ENCODE measurements at places on chromosomes 11 and 22.

DNA sequence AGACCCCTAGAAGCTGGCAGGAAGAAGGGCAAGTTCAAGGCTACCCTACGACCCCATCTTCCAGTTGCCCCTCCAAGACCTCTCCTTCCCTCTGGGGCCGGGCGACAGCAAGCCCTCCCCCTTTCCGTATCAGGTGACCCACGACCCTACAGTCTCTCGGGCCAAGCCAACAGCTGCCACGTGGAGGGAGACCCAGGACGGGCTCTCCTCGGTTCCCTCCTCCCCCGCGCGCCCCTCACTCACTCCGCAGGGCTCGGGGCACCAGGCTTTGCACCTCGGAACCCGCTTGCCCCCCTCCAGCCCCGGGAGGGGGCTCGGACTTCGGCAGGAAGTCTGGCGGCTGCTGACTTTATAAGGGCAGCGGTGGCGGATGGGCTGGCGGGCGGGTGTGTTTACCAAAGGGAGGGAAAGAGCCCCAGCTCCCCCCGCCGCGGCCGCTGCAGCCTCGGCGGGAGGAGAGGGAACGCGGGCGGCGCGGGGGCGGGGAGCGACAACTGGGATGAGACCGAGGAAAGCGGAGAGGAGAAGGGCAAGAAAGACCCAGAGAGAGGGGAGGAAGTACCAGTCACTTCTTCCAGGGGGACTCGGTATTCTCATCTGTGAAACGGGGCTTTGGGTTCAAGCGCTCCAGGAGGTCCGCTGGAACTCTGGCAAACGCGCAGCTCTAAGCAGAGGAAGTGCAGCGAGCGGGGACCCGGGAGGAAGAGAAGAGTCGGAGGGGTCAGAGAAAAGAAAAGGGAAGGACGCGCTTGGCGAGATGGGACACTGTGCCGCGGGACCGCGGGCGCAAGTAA, 767 bp downstream of the SLC43A1 start:
- no peak for DNase-seq

GRCh38 chr22:20401376-20402014, 7.5 kb downstream of the ZNF74 start:
- no peak for DNase-seq

DNA sequence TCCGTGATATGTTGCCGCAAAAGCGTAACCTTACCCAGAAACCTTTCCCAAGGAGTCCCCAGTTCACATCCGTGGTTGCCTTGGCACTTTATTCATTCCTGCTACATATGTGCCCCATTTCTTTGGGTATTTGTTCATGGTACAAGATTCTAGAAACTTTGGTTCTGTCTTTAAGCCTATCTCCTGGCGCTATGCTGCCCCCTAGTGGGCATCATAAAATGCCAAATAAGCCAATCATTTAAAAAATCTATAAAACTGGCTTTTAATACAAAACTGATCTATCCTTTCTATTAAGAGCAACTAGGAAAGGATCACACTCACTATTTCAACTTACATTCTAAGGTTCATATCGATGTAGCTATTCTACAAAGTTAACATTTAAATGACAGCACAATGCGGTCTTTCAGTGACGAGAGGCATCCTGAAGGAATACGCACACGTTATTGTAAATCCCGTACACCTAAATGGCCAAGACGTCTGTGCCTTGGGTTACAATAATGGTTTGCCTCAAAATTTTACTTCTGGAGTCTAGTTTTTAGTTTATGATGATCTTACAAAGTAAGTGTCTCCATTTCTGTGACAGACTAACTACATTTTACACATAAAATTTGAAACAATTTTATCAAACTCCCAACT, 16.2 kb downstream of the PIWIL3 start:
- DNase-seq: no peak

DNA sequence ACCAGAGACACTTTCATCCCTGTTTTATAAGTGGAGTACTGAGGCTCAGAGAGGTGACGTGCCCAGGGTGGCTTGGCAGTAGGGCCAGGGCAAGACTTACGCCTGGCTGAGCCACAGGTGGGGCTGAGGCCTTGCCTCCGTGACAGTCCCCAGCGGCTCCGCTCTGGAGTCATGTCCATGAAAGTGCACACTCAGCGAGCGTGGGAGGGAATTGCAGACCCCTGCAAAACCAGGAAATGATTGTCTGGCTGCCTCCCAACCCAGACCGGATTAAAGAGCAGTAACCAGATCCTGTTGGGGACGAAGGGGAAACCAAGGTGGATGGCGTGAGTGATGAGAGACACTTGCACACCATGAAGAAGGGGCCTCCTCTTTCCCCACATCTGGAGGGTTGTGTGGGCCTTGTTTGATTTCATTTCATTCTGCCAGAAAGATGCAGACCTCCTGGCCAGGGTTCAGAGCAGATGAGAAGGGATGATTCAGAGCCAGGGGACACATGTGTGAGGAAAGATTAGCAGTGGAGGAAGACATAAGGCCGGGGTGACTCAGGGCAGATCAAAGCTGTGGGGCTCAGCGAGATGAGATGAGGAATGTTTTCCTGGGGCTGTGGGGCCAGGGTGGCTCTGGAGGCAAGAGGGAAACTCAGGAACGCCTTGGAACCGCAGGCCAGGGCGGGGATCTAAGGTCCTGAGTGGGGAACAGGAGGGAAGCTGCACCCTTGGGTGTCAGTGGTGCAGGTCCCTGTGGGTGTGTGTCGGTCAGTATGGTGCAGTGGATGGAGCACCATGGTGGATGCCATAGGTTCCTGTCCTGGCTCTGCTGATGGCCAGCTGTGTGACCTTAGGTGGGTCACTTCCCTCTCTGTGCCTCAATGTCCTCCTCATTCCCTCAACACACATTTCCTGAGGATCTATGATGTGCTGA, 29.9 kb upstream of the LRRC32 start:
- DNase-seq: no peak

GRCh38 chr22:28992565-28993356, 68.9 kb downstream of the C22orf31 start:
- DNase-seq: no peak

DNA sequence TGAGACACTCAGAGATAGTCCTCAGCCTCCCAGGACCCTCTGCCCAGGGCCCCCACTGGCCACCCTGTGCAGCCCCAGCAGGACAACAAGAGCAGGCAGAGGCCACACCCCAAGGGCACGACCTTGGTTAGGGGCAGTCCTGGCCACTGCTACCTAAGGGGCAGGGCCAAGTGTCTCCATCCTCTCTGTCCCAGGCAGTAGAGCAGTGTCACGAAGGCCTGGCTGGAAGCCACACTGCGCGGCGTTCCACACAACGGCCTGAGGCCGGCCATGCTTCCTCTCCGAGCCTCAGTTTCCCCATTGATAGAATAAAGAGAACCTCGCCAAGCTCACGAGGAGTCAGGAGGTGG, 1074.3 kb downstream of the BRD1 start:
- DNase-seq: no peak

DNA sequence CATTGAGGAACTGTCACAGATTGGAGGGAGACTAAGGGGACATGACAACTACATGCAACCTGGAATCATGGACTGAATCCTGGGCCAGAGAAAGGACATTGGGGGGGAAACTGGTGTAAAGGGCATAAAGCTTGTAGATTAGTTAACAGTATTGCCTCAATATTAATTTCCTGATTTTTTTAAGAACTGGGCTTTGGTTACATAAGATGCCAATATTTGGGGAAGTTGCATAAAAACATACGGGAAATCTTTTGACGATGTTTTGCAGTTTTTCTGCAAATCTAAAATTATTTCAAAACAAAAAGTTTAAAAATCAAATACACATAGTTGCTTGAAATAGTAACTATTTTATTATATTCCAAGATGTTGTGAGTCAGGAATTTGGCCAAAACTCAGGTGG, 2.9 kb upstream of the FOLR3 start:
- DNase-seq: peak; percentile 5

- peak; percentile 97 for DNase-seq
Measured at GRCh38 chr22:37696657-37697537, at the start of gene TRIOBP. TSS of gene TRIOBP (plus strand) at chr22:37697048. CDS start at chr22:37701366, 4,318 bp downstream.

DNA sequence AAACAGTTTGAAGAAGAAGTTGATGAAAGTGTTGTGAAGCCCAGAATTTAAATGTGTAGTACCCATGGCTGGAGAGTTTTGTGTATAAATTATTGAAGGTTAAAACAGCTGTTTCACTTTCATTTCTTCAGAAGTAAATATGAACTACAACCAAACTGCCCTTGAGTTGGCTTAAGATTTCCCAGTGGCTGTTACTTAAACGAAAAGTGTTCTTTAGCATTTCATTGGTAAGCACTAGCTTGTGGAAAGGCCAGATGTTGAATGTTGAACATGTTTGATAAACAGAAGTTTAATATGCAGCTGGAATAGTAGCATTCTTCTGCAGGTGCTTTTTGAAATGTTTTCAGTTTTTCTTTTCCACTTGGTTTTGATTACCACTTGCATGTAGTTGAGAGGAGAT, 83.2 kb upstream of the TNRC6B start:
- no peak for DNase-seq

DNA sequence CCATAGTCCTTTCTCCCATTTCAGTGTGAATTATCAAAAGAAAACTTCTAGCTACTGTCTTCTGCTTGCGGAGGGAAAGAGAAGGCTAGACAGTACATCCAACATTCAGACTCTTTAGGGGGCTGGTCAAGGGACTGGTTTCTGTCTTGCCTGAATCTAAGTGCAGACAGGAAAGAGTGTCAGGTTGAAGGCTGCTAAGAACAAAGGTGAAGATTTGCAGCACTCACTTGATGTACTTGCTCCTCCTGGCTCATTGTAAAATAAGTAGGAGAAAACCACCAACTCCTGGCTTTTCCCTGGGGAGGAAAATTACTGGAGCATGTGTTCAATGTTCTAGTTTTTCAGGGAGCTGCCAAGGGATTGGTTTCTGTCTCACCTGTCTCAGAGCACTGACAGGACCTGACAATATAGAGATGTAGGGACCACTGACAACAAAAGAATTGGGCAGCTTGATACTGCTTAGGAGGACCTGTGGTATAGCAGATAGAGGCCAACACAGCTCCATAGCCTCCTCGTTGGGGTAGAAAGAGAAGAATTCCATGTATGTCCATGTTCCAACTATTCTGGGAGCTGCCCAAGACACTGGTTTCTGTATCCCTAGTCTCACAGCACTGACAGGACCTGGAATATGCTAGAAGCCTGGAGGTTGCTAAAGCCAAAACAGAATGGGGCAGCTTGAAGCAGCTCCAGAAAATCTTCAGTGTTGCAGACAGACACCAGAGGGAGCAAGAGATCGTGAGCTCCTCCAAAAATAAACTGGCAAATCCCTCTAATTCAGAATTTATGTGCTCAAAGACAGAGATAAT, 39.7 kb upstream of the MMP12 start:
- DNase-seq: no peak

- no peak for DNase-seq
Measured at GRCh38 chr11:1447845-1448825, 38.4 kb downstream of the MOB2 start.

DNA sequence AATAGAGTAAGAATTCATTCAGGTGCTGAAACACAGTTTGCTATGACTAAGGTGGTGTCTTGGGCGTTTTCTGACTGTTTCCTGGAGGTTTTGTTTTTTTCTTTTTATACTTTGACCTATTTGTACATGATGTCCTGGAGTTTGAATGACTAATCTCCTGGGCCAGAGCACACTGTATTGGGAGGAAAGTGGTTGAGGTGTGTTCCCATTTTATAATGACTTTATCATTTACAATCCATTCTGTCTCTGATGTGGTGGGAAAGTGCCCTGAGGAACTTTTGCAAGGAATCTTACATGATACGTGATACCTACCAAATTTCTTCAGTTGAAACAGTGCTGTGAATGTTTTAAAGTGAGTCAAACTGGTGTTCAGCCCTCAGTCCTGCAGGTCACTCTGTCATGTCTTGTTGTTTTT, 80.8 kb downstream of the TNRC6B start:
- no peak for DNase-seq

GRCh38 chr11:16605389-16605893, 133.0 kb upstream of the C11orf58 start:
- DNase-seq: no peak

DNA sequence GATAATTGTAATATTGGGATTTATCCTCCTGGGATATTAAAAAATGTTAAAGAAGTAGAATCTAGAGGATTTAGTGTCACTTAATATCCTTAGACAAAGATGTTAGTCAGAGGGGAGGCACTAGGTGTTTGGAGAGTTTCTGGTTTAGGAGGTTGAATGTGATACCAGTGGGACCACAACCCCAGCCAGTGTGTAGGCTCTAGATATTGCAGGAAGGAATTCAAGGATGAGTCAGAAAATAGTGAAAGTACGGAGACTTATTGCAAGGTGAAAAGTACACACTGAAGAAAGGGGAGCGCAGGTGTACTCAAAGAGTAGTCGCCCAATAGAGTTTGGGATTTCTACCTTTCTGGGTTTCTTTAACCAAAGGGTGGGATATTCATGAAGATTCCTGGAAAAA, 5.7 kb upstream of the TMEM41B start:
- DNase-seq: no peak

DNA sequence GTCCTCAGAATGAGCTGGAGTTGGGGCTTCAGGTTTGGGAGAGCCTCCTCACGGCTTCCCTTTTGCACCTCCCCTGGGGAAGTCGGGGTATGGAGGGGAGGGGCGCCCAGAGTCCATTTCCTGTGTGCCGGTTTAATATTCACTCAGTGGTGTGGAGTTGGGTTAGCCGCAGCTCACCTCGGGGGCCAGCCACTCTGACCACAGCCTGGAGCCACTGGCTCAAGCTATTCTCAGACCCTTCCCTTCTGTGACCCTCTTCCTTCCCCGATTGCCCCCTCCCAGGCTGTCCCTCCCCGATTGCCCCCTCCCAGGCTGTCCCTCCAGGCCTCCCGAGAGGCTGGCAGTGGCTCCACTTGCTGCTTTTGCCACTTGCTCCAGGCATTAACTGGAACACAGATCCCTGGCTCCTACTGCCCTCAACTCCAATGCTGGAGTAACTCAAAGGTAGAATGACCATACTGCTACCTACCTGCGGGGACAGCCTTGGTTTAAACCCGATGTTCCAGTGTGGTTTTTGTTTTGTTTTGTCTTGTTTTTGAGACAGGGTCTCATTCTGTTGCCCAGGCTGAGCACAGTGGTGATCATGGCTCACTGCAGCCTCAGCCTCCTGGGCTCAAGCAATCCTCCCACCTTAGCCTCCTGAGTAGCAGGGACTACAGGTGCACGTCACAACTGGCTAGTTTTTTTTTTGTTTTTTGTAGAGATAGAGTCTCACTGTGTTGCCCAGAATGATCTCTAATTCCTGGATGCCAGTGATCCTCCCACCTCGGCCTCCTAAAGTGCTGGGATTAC, 29.3 kb downstream of the RPUSD4 start:
- DNase-seq: no peak

DNA sequence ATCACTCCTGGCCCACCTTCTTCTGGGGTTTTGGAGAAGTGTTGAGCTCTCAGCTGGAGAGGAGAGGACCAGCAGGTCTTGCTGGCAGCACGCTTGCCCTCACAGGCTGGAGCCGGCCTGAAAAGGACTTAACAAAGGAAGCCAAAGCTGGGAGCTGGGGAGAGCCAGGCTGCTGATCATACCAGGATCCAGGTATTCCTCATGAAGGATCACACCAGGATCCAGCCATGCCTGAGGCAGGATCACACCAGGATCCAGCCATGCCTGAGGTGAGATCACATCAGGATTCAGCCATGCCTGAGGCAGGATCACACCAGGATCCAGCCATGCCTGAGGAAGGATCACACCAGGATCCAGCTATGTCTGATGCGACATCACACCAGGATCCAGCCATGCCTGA, 17.0 kb downstream of the MRGPRD start:
- peak; percentile 82 for DNase-seq

Measured in coronary artery (tissue), 2 donors.